ENCODE measurements at places on chromosomes 2 and 18.
A peak's percentile ranks its signal among the peaks of the same experiment; 100 is the strongest.

DNA sequence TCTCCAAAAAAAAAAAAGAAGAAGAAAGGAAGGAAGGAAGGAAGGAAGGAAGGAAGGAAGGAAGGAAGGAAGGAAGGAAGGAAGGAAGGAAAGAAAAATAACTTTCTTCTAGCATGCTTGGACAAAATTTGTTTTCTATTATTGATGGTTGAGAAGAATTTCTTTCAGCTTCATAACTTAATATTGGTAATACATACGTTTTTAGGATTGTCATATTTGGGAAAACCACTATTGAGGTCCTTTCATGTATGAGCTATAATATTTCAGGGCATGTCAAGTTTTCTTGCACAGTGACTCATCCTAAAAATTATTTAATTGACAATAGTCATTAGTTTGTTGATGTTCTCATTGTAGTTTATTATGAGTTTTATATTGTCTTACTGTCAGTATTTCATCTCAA lies 66.4 kb upstream of the PKDCC start:
- no peak for DNase-seq

GRCh38 chr2:196558497-196558896 lies 81.0 kb upstream of the CCDC150 start:
- no peak for DNase-seq

DNA sequence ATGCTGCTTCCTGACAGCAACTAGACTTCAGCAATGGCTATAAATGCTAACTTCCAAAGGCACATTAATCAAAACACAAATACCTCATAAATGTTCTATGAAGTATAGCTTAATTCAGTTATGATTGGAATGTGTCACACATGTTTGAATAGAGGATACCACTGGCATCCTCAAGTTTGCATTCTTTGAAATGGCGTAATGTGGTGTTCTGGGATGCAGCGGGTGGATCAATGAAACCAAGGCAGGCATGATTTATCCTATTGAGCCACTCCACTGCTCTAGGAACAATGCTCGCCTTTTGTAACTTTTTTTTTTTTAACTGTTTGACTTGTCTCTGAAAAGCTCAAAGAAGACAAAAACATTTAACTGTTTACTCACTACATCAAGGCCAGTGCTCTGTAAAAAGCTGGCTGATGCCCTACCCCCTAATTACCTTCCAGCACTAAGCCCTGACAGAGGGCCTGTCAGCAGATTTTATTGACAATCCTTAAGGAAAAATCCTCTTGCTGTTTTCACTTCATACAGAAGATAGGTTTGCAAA lies 278.8 kb upstream of the SESTD1 start:
- no peak for DNase-seq

- no peak for DNase-seq
Measured at GRCh38 chr2:96107708-96108065, 8.7 kb downstream of the ADRA2B start.

DNA sequence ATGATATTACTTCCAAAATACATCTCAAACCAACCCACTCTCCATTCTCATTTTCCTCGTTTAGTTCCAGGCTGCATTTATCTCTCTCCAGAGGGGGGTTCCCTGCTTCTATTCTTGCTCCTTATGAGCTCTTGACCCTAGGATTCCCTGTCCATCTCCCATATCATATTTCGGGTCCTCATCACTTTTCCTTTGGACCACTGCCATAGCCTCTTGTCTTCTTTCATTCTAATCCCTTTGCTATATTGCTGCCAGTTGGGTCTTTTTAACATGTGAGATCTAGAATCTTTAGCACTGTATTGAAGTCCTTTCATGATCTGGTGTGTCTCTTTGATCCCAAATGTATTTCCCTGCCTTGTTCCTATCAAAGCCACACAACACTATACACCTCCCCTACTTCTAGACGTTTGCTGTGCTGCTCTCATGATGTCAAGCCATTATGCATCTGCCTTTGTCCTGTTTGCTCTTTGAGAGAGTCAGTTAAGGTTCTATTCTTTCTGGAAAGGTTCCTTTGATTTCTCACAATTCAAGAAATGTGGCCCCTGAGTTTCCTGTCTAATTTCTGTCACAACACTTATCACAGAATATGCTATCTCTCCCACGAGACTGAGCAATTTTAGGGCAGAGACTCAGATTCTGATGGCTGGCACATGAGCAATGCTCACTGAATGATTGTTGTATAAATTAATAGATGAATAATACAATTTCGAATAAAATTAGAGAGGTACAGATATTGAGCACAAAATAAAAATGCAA lies 43.2 kb upstream of the SESTD1 start:
- no peak for DNase-seq

DNA sequence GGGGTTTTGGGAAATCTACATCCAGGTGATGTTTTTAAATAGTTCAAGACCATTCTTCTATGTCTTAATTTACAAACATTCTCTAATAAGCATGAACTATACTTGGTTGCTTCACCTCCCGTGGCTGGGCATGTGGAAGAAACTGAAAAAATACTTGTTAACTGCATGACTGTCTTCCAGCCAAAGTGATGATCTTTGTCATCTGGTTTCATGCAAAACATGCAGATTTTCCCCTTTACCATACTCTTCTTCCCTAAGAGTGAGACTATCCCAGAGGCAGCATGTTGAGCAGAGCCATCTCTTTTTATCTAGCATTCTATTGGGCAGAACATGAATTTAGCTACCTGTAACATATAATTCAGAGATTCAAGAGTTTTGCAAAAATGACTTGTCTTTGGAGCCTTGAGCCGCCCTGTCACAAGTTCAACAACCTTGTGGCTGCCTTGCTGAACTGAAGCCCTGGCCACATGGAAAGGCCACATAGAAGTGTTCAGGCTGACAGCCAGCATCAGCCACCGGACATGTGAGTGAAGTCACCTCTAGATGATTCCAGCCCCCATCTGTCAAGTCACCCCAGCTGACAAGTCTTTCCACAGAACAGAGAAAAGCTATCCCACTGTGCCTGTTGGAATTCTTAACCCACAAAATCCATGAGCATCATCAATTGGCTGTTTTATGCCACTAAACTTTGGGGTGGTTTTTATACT lies 142.8 kb downstream of the ANKRD44 start:
- DNase-seq: no peak

DNA sequence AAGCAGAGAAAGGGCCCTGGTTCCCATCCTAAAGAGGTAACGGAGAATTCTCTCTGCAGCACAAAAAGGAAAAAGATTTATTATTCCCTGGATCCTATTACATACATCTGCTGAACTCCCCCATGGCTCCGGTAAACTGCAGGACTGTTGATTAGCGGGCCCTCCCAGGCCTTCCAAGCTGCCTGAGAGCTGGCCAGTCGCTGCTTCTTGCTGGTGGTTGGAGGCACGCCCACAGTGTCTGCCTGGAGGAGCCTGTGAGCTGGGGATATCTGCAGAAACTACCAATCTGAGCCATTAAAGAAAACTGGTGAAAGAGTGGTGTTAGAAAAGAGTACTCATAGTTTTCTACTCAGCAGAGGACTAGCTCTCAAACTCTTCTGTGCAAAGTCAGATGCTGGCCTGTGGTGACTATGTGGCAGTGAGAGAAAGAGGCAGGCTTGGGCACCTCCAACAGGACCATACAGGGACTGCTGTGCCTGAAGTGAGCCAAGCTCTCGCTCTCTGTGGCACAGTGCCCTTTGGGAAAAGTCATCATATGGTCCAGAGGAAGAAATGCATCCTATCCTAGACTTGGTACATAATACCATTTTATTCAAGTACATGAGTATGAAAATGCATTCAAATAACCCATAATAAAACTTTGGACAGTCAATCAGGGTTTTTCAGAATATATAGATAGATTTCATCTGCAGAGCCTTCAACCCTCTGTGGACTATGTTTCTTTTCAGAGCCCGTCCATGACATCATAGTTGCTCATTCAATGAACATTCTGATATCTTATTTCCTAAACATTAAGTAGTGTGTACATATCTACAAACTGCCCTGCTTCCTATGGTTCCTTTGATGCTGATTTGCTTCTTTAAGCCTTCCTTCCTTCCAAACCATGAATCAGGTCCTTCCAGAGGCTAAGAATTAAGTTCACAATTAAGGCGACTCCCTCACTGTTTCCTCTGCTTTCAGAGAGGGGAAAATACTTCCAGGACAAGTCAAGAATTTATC lies 242.0 kb upstream of the LYPD1 start:
- DNase-seq: no peak

DNA sequence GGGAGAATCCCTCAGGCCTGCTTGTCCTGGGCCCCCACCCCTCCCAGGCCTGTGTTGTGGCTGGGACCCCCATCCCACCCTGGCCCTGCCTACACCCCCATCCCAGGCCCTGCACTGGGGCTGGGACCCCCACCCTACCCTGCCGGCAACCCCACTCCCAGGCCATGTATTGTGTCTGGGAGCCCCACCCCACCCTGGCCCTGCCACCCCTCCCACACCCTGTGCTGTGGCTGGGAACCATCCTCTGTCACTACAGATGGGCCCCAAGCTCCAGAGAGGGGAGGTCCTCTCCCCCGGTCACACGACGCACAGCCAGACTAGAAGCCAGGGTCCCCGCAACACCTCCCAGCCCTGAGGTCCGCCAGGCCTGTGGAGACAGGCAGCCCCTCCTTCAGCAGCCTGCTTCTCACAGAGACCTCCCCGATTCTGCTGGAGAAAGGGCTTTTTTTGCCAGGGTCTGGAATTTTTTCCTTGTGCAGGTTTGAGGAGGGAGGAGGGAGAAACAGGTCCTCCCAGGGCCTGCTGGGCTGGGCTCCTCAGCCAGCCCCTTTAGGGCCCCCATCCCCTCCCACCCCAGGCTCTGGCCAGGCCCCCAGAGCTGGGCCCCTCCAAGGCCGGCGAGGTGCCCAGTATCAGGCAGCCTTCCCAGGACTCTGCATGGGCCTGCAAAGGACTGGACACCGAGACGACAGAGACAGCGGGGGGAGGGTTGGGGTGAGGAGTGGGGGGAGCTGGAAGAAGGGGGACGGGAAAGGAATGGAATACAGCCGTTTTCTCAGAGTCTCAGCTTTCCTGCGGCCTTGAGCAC lies 28.0 kb downstream of the KIF1A start:
- no peak for DNase-seq

GRCh38 chr2:216388046-216388884 lies 16.0 kb upstream of the MARCHF4 start:
- DNase-seq: no peak

DNA sequence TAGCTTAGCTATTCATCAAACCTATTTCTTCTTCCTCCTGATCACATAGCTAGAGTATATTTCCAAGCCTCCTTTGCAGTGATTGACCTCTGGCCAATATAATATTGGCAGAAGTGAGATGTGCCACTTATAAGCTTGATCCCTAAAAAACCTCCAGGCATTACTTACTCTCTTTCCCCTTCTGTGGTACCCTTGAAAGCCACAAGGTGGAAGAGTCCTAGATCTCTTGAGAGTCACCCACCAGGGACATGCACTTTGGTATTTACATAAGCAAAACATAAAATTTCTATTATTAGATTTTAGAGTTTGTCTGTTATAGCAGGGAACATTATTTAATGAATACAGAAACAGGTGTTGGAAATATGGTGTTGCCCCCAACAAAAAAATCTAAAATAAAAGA lies 112.0 kb downstream of the EXOC6B start:
- no peak for DNase-seq

- DNase-seq: no peak
Measured at GRCh38 chr18:27901424-27902226, 275.3 kb downstream of the CDH2 start.

DNA sequence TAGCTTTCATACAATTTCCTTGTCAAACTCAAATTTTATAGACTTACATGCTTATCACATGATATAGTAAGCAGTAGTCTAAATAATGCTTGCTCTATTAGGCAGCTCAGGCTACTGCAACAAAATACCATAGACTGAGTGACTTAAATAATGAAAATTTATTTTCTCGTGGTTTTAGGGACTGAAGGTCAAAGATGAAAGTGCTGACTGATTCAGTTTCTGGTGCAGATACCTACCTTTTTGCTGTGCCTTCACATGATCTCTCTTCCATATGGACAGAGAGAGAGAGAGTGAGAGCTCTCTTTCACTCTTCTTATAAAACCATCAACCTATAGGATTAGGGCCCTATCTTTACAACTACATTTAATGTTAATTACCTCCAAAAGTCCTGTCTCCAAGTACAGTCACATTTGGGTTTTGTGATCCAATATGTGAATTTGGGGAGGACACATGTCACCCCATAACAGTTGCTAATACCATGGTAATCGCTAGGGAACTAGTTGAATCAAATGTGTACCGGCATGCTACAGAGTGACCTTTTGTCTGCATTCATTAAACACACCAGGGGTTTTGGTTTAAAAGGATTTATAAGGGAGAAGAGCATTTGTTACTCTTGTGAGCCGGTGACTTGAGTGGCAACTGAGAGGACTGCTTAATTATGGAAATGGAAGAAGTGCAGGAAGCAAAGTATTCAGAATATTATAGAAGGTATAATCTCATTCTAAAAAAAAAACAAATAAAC lies 723.4 kb upstream of the LRRTM4 start:
- DNase-seq: no peak

- DNase-seq: no peak
Measured at GRCh38 chr18:78772360-78773302, 207.0 kb upstream of the SALL3 start.

DNA sequence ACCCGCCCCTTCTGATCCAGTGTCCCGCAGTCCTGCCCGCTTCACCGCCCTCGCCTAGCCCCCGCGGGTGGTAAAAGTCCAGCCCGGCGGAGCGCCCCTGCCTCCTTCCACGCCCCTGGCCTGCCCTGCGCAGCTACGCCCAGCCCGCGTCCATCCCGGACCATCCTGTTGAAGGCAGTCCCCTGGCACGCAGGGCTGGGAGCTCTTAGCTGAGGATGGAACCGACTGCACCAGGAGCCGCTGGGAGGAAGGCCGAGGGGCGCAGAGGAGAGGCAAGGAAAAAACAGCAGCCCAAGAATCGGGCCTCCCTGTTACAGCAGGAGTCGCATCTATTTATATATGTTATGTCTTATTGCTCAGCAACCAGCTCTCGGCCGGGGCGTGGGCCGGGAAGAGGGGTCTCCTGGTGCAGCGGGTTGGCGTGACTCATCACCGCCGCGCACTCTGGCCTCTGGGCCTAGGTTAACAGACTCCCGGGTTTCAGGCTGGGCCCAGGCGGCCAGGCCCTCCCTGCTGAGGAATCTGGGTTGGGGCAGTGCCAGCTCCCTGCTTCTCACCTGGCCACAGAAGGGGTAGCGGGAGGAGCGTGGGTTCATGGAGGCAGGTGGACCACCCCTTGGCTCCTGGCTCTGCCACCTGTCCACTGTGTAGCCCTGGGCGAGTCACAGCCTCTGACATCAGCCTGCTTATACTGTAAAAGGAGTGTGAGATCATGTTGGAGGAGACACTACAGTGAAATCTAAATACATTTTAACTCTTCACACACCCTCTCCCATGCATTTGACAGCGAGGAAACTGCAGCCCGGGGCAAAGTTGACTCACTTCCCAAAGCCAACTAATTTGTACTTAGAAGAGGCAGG lies 13.4 kb upstream of the MAP3K2 start:
- DNase-seq: no peak

- DNase-seq: peak; percentile 87
Measured at GRCh38 chr2:29114946-29115609, at the start of gene CLIP4. CLIP4 (plus strand) TSS chr2:29115415; CDS start chr2:29121389, 5,974 bp downstream.

GRCh38 chr2:113965644-113966043 lies 75.8 kb downstream of the ACTR3 start:
- no peak for DNase-seq

DNA sequence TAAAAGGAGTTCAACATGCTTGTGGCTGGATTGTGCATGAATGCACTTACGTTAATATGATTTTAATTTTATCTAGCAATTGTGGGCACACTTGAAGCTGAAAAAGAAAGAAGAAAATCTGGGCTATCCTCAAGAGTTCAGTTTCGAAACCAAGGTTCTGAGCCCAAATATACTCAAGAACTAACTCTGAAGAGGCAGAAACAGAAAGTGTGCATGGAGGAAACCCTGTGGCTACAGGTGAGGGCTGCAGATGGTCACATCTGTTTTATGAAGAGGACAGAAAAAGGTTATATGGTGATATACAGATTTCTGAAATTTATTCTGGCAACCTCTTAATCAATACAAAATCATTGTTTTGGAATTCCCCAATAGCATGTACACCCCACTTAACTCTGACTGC lies 57.3 kb downstream of the ITGA6 start:
- DNase-seq: no peak

All from AG08396 (cell line).